ENCODE measurements at places on chromosomes 7 and 10. TPM values are rescaled to one million over a fixed set of nuclear protein-coding genes. Genes with fewer than 3 reads are reported as not detected.
A peak's percentile ranks its signal among the peaks of the same experiment; 100 is the strongest.

Gene ST7
- 135 TPM for total RNA-seq

Gene PKD1L1
- total RNA-seq, result 0.61 TPM

Gene PRPS1L1
- not detected for total RNA-seq

Gene OR2A12
- total RNA-seq, result not detected

Gene TRIM50
- total RNA-seq, result 0.37 TPM

Gene DLG5
- total RNA-seq, result 51.3 TPM

Gene MRC1
- 84.9 TPM for total RNA-seq

- peaks cover 79% of the 10 kb centered on the region for H3K4me1 ChIP-seq
- H3K4me3 ChIP-seq, result no peak overlapping the region
- H3K36me3 ChIP-seq, result no peaks in the 10 kb centered on the region
These were observed 184.4 kb upstream of the KLF14 start for GRCh38 chr7:130918129-130919052.

DNA sequence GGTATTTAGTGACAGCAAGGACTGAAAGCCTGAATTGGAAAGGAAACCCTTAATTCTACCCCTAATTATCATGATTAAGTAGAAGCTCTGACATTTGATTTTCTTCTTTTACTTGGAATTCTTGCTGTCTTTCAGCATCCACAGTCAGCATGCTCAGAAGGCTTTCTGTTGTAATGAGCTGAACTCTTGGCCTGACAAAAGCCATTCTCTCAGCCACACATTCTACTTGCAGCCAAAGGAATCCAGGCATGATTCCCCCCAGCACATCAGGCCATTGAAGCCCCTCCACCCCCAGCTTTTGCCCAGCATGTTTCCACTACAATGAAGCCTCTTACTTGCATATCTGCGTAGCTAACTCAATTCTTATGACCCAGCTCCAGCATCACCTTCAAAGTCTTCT, 94.3 kb upstream of the FRMD4A start:
- no peaks in the 10 kb centered on the region for H3K36me3 ChIP-seq
- no peak overlapping the region for H3K27ac ChIP-seq
- no peak overlapping the region for H3K4me3 ChIP-seq

DNA sequence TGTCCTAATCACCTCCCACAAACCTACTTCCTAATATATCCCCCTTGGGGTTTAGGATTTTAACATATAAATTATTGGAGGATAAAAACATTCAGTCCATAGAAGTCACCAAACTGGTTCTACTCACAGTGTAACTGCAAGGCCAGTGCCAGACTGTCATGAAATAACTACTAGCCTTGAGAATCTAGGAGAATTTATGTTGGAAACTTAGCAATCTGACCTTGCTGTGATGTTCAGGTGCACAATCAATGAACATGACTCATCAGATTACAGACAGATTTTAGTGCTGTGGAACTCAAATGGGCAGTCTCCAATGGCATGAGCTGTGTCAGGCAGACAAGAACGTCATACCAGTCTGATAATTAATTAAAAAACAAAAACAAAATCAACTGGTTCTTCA, 571.4 kb upstream of the IGFBP3 start:
- no peaks in the 10 kb centered on the region for H3K4me1 ChIP-seq
- H3K27me3 ChIP-seq, result no peaks in the 10 kb centered on the region
- no peak for DNase-seq
- no peak overlapping the region for H3K27ac ChIP-seq

GRCh38 chr10:74035303-74035702, 37.4 kb downstream of the VCL start:
- peaks cover 44% of the 10 kb centered on the region for H3K4me1 ChIP-seq
- no peaks in the 10 kb centered on the region for H3K36me3 ChIP-seq
- H3K27me3 ChIP-seq, result no peaks in the 10 kb centered on the region
- no peak overlapping the region for H3K4me3 ChIP-seq
- no peak for DNase-seq

DNA sequence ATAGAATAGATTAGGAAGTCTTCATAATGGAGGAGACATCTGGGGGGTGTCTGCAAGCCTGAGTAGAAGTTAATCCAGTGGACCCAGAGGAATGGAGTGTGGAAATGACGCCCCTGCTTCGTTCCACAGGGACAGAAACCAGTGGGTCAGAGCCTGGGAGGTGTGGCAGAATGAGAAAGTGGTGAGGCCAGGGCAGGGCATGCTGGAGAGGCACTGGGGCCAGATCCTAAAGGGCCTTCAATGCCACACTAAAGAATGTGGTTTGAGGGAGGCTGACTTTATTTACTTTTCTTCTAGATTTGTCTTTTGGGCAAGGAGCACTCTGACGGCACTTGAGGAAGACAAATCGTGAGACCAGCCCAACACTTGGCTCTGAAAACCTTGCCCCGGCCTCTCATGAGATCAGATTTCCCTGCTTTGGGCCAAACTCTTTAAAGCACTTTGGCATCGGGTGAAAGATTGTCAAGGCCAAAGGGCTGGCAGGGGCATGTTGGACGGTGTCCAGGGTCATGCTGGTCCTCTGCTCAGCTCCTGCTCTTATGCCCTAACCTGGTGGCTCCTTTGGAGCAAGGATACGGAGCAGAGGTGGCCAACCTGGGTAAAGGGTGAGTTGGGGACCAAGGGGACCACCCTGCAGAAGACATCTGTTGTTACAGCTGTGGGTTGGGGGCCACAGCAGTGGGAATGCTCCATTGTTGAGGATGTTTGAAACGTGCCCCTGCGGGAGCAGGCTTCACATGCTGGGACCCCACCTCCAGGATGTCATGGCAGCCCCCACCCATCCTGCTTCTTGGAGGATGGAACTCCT, 157.0 kb upstream of the ZMIZ1 start:
- no peaks in the 10 kb centered on the region for H3K36me3 ChIP-seq
- DNase-seq, result no peak
- no peaks in the 10 kb centered on the region for H3K27me3 ChIP-seq
- peaks cover 26% of the 10 kb centered on the region for H3K4me1 ChIP-seq

DNA sequence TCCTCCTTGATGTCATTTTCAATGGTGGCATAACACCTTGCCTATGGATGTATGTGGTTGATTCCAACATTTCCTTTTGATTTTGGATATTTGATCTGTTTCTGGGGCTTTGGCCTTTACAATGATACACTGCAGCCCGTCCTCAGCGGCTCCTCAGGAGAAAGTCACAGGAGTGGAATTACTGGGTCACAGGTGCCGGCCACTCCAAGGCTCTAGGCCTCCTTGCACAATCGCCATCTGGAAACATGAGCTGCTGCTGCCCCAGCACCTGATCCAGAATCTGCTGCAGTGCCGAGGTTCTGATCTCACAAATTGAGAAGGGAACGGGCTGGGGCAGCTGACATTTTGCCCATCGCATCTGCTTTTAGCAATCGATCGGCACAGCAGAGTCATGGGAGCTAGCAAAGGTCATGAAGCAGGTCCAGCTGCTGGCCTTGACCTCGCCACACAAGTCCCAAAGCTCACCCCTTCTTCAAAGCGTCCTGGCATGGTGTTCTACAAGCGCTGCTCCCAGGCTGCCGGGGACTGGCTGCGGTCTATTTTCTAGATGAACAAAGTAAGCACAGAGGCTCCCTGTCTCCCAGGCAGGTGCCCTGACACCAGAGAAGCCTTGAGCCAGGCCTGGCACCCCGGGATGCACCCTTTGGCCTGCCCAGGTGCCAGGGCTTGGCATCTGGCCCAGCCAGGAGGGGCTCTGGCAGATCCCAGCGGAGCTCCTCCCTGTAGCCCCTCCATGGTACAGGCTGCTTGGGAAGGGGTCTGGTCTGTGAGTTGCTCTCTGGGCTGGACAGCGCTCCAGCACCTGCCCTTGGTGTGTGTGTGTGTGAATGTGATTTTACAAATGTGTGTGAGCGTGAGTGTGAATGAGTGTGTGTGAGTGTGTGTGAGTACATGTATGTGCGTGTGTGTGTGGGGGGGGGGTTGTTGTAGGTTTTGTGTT, 201.8 kb downstream of the GLRX3 start:
- no peaks in the 10 kb centered on the region for H3K4me1 ChIP-seq
- H3K36me3 ChIP-seq, result no peaks in the 10 kb centered on the region
- H3K4me3 ChIP-seq, result no peak overlapping the region
- H3K27me3 ChIP-seq, result no peaks in the 10 kb centered on the region

GRCh38 chr7:55129541-55130394, 111.0 kb downstream of the EGFR start:
- H3K27ac ChIP-seq, result peak overlapping the region; percentile 89
- no peak overlapping the region for H3K4me3 ChIP-seq
- H3K27me3 ChIP-seq, result no peaks in the 10 kb centered on the region
- peak; percentile 54 for DNase-seq
- peaks cover 68% of the 10 kb centered on the region for H3K4me1 ChIP-seq

GRCh38 chr10:121288864-121289661, 309.2 kb downstream of the FGFR2 start:
- no peak overlapping the region for H3K4me3 ChIP-seq
- no peaks in the 10 kb centered on the region for H3K27me3 ChIP-seq

GRCh38 chr7:24783698-24784097, 26.4 kb upstream of the GSDME start:
- no peak overlapping the region for H3K4me3 ChIP-seq
- DNase-seq, result no peak
- H3K27ac ChIP-seq, result no peak overlapping the region
- H3K27me3 ChIP-seq, result no peaks in the 10 kb centered on the region
- no peaks in the 10 kb centered on the region for H3K4me1 ChIP-seq

- H3K27me3 ChIP-seq, result no peaks in the 10 kb centered on the region
- no peaks in the 10 kb centered on the region for H3K36me3 ChIP-seq
- H3K4me3 ChIP-seq, result no peak overlapping the region
- H3K27ac ChIP-seq, result no peak overlapping the region
- DNase-seq, result no peak
These were observed 285.9 kb upstream of the NEBL start for GRCh38 chr10:21183025-21183424.

DNA sequence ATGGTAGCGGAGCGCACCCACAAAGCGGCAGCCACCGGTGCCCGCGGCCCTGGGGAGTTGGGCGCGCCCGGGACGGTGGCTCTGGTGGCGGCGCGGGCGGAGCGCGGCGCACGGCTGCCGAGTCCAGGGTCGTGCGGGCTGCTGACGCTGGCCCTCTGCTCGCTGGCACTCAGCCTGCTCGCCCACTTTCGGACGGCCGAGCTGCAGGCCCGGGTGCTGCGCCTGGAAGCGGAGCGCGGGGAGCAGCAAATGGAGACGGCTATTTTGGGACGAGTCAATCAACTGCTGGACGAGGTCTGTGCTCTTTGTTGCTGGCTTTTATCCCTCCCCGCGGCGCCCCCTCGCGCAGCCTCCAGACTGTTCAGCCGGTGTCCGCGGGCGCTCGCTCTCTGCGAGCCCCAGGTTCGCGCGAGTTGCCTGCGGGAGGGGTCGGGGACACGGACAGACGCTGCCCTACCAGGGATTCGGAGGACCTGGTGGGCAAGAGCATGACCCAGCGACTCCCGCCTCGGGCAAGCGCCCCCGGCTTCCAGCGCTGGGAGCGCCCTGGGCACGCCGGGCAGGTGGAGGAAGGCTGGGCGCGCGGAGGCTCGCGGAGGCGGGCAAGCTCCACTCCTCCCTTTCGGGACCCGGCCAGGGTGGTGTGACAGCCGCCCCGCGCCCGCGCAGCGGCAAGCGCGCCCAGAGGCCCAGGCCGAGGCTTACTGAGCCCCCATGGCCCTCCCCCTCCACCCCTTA, 887 bp downstream of the COL13A1 start:
- no peaks in the 10 kb centered on the region for H3K36me3 ChIP-seq
- peaks cover 18% of the 10 kb centered on the region for H3K4me1 ChIP-seq
- H3K27me3 ChIP-seq, result no peaks in the 10 kb centered on the region
- peak overlapping the region; percentile 41 for H3K4me3 ChIP-seq
- DNase-seq, result no peak

- no peak for DNase-seq
- no peaks in the 10 kb centered on the region for H3K27me3 ChIP-seq
These were observed 41.5 kb downstream of the BAIAP2L1 start for GRCh38 chr7:98359395-98359794.

DNA sequence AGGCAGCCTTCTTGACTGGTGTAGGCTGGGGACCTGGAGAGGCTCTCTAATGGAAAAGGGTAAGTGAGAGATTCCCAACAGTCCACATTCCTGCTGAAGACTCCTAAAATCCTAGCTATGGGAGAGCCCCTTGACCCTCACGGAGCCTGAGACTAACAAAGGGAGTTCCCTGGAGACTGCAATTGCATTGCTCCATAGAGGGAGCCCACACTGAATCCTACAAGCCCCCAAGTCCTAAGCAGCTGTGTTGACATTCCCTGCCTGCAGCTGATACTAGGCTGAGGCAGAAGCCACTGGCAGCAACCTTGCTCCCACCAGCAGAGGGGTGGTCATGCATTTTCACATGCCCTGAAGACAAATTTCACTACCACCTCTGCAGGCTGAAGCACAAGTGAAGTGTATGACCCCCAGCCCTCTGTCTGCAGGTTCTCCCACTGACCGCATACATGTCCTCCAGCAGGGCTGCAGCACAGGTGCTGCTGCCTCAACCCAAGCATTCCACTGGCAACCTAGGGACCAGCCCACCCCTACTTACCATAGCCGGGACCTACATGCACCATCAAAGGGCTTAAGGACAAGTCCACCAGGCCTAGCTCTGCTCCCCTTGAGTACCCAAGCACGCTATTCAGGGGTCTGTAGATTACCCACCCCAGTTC, 130.3 kb upstream of the SLC13A1 start:
- H3K27ac ChIP-seq, result no peak overlapping the region
- no peaks in the 10 kb centered on the region for H3K27me3 ChIP-seq
- no peak overlapping the region for H3K4me3 ChIP-seq
- no peak for DNase-seq

- DNase-seq, result no peak
- H3K4me1 ChIP-seq, result peaks cover 35% of the 10 kb centered on the region
- no peak overlapping the region for H3K27ac ChIP-seq
- no peaks in the 10 kb centered on the region for H3K36me3 ChIP-seq
- no peak overlapping the region for H3K4me3 ChIP-seq
- H3K27me3 ChIP-seq, result peaks cover 29% of the 10 kb centered on the region
These were observed 2.5 kb downstream of the TMEM178B start for GRCh38 chr7:141076377-141076776.

DNA sequence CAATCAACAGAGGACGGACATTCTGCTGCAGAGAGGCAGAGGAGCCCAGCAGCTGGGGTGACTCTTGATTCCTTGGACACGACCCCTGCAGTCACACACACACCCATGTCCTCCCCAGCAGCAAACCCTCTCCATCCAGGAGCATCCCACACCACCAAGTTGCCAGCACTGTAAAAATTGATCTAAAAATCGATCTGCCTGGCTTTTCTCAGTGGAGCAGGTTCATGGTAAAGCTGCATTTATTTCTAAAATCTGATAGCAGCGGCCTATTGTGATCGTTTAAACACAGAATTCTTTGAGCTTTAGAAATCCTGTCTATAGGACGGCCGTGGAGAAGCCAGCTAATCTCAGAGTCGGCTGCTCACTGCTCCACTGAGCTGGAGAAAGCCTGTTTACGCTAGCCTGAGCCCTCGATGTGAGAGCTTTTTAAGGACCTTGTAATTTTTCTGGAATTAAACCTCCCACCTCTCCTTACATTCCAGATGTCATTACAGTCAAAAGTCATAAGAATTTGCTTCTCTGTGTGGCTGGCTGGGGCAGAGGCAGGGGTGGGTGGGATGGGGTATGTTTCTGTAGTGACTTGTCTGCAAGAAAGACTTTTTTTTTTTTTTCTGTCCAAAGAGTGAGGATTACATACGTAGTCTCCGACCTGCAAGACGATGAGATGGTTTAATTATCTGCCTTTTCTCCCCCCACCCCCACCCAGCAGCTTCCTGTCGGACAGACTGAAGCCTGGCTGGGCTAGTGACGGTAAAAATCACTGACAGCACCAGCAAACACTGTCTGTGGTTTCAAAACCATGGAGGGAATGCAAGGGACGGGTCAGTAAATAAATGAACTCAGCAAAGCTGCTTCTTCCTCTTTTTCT, 31.6 kb downstream of the TRIM8 start:
- no peak overlapping the region for H3K4me3 ChIP-seq
- no peak for DNase-seq
- no peaks in the 10 kb centered on the region for H3K36me3 ChIP-seq
- peaks cover 78% of the 10 kb centered on the region for H3K4me1 ChIP-seq
- no peaks in the 10 kb centered on the region for H3K27me3 ChIP-seq
